ENCODE measurements at places on chromosomes 13 and 19.

- no peak for DNase-seq
These were observed 28.2 kb downstream of the FCGBP start for GRCh38 chr19:39906283-39906682.

DNA sequence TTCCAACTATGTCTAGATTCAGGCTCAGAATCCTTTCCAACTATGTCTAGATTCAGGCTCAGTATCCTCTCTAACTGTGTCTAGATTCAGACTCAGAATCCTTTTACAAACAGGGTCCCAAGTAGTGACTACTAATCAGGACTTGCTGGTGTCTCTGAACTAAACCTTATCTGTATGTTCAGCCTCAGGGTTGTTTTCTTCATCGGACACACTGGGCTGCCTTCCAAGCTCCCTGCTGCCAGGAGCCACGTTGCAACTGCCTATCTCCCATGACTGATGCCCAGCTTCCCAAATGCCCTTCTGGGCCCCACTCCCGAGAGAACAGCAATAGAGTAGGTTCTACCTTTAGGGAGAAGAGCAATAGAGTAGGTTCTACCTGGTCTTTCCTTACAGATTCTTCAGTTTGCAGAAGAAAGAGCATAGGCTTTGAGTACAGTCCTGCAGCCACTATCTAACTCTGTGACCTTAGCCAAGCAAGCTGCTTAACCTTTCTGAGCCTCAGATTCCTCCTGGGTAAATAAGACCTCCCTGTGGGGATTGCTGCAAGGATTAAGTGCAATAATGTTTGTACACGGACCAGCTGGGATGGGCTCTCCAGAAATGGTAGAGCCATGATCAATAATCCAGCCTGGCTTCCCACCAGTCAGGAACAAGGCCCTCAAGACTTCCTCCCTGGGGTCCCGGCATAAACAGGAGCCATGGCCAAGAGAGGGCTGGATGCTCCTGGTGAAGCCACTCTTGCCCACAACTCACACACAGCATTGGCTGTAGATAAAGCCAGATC, 61.5 kb downstream of the ZIC5 start:
- DNase-seq: no peak

DNA sequence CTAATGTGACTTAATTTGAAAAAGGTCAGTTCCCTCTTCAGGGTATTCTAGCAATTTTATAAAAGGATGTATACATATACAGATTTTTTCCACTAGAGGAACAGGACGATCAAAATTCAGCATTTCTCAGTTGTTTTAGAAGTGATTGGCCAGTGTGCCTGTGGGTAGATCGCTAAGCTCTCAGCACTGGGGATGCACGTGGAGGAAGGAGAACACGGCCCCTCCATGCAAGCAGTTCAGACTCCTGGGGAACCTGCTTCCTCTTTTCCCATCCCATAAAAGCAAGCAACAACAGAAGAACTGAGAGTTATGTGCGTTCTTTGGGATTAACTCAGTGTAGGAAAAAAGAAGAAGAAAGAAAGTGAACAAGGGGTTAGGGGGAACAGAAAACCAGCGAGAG, 328.8 kb downstream of the FOXO1 start:
- no peak for DNase-seq

GRCh38 chr19:47786566-47786965, 8.1 kb downstream of the SELENOW start:
- DNase-seq: no peak

- DNase-seq: peak; percentile 8
These were observed 245.4 kb downstream of the SHISA2 start for GRCh38 chr13:25806264-25806974.

DNA sequence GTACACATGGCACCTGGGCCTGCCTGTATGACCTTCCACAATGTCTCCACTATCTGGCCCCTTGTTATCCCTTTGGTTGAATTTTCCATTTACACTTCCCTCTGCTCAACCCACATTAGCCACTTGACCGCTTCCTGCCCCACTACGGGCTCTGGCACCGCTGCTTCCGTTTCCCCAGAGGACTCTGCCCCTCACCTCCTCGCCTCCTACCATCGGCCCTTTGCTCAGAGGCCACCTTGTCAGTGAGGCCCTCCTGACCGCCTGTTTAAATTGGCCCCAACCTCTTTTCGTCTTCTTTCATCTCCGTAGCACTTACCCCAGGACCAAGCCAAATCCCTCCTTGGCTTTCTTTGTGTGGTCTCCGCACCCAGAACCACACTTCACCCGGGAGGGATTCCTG, 47.4 kb downstream of the SOX1 start:
- DNase-seq: no peak

GRCh38 chr13:39956036-39956435, 300.6 kb downstream of the COG6 start:
- DNase-seq: no peak

GRCh38 chr13:60351326-60351725, 45.7 kb upstream of the TDRD3 start:
- DNase-seq: peak; percentile 93

DNA sequence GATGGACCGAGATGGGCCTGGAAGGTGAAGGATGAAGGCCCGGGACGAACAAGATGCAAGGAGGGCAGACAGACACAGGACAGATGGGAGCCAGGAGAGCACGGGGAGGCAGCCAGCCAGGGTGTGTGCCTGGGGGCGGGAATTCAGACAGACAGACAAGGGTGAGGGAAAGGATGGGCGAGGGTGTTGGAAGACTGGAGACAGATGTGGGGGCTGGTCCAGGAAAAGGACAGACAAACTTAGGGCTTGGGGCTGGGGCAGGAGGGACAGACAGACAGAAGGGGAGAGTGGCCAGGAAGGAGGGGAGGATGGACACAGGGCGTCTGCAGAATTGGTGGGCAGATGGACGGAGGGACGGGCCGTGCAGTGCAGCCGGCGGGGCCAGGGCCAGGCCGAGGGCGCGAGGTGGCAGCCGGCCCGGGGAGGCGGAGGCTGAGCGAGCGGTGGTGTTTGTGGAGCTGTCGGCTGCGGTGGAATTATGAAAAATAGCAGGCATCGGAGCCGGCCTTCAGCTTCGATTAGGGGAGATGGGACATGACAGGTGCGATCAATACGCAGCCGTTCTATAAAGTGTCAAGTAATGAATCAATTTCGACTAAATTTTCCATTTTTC, 4.6 kb upstream of the ERFL start:
- DNase-seq: no peak

DNA sequence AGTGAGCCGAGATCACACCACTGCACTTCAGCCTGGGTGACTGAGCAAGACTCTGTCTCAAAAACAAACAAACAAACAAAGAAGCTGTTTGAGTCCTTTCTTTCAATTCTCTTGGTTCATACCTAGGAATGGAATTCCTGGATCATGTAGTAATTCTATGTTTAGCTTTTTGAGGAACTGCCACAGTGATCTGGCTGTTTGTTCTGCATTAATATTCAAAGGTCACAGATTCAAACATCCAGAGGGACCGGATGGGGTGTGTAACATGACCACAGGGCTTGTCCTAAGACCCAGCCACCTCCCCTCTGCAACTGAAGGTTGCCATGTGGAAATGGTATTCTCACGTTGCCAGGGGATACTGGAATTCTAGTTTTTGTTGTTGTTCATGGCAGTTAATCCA, 10.2 kb downstream of the COLGALT1 start:
- no peak for DNase-seq

- DNase-seq: no peak
These were observed 23.7 kb downstream of the KLF5 start for GRCh38 chr13:73082471-73082870.

DNA sequence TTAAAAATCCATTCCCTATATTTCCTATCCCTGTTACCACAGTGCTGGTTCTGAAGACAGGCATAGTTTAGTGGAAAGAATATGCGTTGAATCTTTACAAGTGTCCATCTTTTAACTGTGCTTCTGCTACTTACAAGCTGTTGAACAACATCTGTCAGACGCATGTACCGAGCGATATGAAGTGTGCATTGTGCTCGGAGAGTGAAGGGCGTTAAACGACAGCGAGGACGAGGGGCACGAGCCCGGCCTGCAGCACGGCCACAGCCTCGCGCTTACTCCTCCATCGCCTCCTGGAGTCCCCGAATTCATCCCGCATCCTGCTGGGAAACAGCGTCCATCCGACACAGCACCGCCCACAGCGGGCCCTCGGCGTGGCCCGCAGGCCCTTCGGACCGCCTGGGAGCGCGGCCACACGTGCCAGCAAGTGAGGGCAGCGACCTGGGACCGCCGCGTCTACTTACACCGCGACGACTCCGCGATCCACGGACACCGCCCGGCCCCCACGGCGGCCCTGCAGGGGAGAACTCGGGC, 514 bp downstream of the PCID2 start:
- DNase-seq: peak; percentile 28

- DNase-seq: peak; percentile 88
These were observed 2.4 kb upstream of the SSBP4 start for GRCh38 chr19:18416778-18417249.

GRCh38 chr19:1549332-1549945, 18.7 kb downstream of the MEX3D start:
- DNase-seq: no peak

- DNase-seq: no peak
These were observed 7.7 kb downstream of the MEX3D start for GRCh38 chr19:1560286-1560882.

- no peak for DNase-seq
These were observed 76.6 kb downstream of the ZMYM2 start for GRCh38 chr13:20035130-20035529.

DNA sequence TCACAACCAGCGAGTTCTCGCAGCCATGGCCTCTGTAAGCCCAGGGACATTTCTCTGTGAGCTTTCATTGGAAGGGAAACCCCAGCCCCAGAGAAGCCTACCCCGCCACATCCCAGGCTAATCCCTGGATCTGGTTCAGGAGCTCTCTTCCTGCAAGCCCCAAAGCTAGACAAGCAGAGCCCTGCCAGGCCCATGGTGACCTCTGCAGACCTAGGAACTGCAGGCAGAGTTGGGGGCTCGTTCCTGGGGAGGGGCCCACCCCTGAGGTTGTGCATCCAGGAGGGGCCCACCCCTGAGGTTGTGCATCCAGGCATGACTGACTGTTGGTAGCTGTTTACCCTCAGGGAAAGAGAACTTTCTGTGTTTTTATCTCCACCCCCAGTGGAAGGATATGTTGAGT, 21.7 kb downstream of the KCTD15 start:
- no peak for DNase-seq

DNA sequence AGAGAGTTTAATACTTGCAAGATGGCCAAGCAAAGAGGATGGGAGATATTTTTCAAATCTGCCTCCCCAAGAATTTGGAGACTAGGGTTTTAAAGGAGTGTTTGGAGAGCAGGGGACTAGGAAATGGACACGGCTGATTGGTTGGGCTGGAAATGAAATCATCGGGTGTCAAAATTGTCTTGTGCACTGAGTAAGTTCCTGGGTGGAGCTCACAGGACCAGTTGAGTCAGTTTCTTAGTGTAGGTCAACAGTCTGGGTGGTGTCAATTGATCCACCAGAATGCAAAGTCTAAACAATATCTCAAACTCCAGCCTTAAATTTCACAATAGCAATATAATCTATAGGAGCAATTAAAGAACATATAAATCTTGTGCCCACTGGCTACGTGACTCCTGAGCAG, 23.0 kb upstream of the CEACAM4 start:
- DNase-seq: no peak

DNA sequence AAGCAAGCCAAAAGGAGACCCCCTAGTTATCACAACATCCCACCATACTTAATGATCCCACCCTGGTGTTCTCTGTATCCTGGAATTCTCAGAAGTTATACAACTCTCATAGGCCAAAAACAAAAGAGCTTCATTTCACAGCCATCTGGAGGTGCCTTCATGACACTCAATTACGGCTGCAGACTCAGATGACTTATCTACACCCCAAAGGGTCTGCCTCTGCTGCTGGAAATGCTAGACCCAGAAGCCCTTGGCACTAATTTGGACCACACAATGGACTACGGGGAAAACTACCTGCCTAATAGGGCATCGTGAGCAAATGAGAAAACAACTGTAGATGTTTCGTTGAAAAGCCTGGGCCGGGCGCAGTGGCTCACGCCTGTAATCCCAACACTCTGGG, 40.2 kb downstream of the BRD4 start:
- DNase-seq: no peak

GRCh38 chr19:5253406-5254110, 87.1 kb downstream of the PTPRS start:
- no peak for DNase-seq

DNA sequence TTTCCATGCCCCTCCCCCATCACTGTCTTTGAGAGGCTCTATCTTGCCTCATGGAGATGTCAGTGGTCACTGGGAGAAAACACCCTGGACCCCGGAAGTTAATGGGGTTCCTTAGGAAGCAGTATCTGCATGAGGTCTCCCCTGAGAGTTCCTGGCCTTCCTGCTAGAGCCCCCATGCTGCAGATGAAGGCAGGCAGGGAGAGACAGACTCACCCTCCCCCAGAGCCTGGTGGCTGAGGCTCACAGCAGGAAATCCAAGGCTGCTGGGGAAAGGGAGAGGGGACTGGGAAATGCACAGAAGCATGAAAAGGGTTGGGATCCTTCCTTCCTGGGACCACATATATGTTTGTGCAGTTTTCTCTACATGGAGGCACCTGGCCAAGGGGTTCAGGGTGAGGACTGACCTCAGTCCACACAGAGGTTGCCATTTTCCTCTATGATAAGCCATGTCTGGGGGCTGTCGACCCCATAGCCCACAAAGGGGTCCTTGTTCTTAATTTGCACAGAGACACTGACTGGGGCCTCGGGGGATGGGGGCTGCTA, 95.4 kb downstream of the RNASEH2B start:
- DNase-seq: no peak

- peak; percentile 39 for DNase-seq
These were observed 3.4 kb downstream of the SF3A2 start for GRCh38 chr19:2239771-2240770.

GRCh38 chr19:45403781-45404556, 900 bp downstream of the PPP1R13L start:
- peak; percentile 47 for DNase-seq

DNA sequence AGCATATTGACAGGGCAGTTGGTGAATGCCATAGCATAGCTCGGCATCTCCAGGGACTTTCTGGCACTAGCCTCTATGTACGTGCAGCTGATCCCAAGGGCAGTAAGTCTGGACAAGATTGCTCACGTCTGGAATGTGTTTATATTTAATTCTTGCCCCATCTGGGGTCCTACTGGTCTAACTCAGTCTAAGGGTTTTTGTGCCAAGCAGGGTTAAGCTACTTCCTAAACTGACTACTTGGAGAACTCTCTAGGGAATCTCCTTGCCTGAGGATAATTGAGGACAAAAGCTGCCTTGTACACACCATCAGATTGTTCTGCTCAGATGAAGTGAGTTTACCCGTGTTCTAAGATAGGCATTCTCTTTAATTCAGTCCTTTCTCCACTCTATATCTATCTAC, 358.1 kb downstream of the MYO16 start:
- DNase-seq: peak; percentile 60

GRCh38 chr19:46978171-46978869, 41.3 kb upstream of the NPAS1 start:
- DNase-seq: no peak

- DNase-seq: no peak
These were observed 53.3 kb upstream of the SLITRK1 start for GRCh38 chr13:83935566-83935965.

- DNase-seq: no peak
These were observed 455.7 kb downstream of the FGF9 start for GRCh38 chr13:22126433-22127021.

Measured in fibroblast of skin of abdomen (primary cell).